Activated CD4-positive, CD25-positive, alpha-beta regulatory T cell treated with anti-CD3 and anti-CD28 coated beads, Interleukin-2, amount 50 U/mL, for 72 hours (primary cell): ENCODE measurements at places on chromosomes 2 and 18.

- DNase-seq, result no peak
Measured at GRCh38 chr2:2663401-2664036, 332.4 kb upstream of the MYT1L start.

- DNase-seq, result no peak
Measured at GRCh38 chr2:201891676-201892075, 85.3 kb downstream of the CDK15 start.

DNA sequence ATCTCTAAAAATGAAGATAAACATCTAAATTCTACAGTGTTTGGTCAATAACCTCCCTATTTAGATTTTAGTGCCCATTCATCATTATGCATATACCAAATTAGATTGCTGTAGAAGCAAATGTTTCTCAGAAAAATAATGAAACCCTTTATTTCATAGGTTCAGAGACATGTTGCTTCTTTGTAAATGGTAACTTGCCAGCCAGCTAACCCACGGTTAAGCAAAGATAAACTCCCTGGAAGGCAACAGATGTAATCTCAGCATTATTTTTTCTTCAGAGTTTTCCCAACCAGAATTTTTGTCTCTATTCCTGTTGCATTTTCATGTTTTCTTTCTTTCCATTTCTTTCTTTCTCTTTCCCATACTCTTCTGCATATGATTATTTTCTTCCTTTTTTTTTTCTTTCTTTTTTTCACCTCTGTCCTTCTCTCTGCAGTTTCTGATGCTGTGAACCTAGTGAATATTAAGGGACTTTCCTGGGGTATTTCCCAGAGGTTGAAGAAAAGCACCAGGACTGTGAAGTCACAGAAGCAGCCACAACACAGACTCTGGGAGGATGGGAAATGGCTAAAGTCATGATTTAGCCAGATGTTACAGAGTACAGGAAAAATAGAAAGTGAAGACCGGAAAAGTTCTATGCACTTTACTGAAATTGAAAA, 50.0 kb upstream of the DSG1 start:
- DNase-seq, result no peak

DNA sequence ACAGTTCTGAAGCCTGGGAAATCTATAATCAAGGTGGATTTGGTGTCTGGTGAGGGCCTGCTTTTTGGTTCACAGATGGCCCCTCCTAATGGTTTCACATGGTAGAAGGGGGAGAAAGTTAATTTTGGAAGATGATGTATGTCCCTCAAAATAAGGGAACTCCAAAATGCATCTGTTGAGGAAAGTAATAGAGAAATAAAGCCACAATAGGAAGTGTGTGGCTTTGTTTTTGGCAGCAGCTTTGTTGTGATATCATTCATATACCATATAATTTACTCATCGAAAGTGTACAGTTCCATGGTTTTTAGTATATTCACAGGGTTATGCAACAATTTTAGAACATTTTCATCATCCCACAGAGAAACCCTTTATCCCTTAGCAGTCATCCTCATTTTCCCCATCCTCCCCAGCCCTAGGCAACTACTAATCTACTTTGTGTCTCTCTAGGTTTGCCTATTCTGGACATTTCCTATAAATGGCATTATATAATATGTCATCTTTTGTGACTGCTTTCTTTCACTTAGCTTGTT, 274.0 kb upstream of the FAM98A start:
- no peak for DNase-seq

DNA sequence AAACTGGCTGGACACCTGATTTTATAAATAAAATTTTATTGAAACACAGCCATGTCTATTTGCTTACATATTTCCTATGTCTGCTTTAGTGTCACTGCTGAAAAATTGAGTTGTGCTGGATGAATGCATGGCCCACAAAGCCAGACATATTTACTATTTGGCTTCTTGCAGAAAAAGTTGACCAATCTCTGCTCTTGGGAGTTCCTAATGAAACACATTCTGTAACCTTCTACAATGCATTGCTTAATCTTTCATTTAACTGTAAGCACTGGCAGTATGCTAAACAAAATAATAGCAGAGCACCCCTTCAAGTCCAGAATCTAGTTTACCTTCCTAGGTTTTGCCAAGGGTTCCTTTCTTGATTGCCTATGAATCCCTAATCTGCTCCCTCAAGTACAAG, 17.7 kb upstream of the SERPINB7 start:
- no peak for DNase-seq

GRCh38 chr18:11019295-11020105, 129.9 kb downstream of the PIEZO2 start:
- no peak for DNase-seq
